ENCODE measurements at places on chromosomes 7 and 10. TPM values are rescaled to one million over a fixed set of nuclear protein-coding genes. Genes with fewer than 3 reads are reported as not detected.

GRCh38 chr10:4243651-4244050, 458.6 kb upstream of the KLF6 start:
- no peak for DNase-seq

DNA sequence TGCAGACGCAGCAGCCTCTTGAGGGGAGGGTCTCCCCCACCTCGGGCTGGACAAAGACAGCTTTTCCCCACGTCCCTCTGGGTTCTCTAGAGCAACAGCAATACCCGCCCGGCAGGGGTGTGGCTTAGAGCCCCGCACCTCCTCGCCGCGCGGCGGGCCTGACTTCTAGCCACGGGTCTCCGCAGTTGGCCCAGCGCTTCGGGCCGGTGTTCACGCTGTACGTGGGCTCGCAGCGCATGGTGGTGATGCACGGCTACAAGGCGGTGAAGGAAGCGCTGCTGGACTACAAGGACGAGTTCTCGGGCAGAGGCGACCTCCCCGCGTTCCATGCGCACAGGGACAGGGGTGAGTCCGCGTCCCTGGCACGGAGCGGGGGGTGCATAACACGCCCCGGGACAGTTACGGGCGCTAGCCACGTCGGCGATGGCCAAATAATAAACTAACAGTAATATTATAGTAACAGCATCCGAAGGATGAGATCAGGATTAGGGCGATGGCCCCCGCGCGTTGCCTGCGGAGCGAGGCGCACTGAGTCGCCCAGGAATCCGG, 1.2 kb downstream of the CYP2E1 start:
- no peak for DNase-seq

DNA sequence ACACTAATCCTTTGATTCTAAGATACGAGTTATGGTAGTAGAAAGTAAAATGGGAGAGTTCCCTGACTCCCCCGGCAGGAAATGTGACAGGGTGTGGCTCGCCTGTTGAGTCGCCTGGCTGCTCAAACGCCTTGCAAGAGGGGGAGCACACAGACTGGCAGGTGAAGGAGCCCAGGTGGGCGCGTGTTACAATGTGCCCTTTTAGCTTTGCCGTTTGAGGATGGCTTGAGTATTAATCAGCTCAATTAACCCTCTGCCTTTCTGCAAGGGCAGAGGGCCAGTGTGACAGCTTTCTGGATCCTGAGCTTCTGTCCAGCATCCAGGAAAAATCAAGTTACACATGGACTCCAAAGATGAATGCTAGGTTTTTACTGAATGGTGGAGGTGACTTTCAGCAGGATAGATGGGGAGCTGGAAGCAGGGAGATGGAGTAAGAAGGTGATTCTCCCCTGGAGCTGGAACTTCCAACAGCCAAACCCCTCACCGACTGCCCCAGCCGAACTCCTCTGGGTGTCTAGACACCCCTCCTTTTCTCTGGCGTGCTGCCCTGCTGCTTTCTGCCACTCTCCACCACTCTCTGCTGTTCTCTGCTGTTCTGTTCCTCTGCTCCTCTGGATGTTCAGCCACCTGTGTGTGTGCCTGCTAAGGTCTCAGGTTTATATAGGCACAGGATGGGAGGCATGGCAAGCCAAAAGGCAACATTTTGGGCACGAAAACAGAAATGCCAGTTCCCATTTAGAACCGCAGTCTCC, 548.8 kb upstream of the KCND2 start:
- DNase-seq = no peak

DNA sequence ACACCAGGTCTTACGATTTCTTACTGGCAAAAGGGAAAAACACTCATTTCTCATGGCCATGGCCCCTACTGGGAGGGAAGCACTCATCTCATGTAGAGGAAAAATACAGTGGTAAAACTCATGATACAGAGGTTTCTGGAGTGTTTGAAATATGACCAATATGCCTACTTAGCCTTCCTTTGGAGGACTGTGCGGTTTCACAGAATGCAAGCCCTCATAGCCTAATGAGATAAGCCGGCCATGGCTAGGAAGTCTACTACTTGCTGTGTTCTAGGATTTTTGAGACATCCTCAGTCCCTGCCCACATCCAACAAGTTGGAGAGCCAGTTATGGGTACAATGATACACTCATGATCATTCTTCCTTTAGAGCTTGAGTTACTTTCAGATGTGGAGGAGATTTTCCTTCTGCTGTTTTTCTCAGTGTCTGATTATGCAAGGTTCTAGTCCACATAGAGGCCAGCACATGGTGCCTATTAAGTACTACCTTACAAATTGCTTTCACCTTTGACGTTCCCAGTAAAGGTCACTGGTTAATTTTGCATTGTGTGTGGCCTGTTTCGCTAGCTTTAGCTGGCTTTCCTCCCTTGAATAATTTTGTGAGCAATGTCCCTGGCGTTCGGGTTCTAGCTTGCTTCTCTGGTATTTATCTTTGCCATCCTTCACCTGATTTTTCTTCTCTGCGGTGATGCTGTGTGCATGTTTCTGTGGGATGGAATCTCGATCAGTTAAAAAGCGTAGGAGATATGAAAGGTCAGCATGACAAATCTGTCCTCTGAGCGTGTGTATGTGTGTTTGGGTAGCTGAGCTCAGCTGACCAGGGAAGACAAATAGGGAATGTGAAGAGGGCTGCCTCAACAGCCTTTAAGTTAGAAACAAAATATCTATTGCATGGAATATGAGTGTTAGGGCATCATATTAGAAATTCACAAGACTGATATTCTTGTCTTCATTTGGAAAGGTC, 295.4 kb downstream of the LRMDA start:
- DNase-seq = no peak

GRCh38 chr10:25707976-25708671, 225.9 kb upstream of the MYO3A start:
- DNase-seq = no peak

BTAF1 gene
- total RNA-seq = 78.1 TPM

NRCAM gene
- 4.6 TPM for total RNA-seq

CRHR2 gene
- not detected for total RNA-seq
